ENCODE measurements at places on chromosomes 16 and 17. TPM values are rescaled to one million over a fixed set of nuclear protein-coding genes. Genes with fewer than 3 reads are reported as not detected.
A peak's percentile ranks its signal among the peaks of the same experiment; 100 is the strongest.

DNA sequence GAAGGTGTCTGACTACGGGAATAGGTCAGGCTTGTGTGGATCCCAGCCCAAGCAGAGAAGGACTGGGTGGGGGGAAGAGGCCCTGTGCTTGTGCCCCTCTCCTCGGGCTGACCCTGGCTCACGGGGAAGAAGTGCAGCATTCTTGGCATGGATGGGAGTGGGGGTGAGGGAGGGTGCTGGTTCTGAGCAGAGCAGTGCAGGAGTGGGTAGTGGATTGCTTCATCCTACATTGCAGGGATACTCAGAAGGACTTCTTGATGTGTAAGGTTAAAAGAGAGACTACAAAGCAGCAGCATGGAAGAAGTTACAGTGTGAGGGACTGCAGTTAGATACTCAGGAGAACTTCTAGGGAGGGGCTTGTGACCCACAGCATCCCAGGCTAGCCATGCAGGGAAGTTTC, 2.1 kb downstream of the ARHGAP23 start:
- DNase-seq = no peak

- DNase-seq = no peak
These were observed 12.7 kb downstream of the SCN4A start for GRCh38 chr17:63960006-63960405.

MYH3 gene
- 8.1 TPM for total RNA-seq

DOK4 gene
- 33.1 TPM for total RNA-seq

GRCh38 chr17:28189667-28190066, 129.3 kb upstream of the TMEM97 start:
- no peak for DNase-seq

GRCh38 chr17:55282379-55282702, 17.6 kb downstream of the HLF start:
- DNase-seq = no peak

VMP1 gene
- 205 TPM for total RNA-seq

- no peak for DNase-seq
These were observed 198.0 kb upstream of the MPHOSPH6 start for GRCh38 chr16:82368041-82368440.

KRT31 gene
- total RNA-seq = not detected

SPIRE2 gene
- total RNA-seq = not detected

XAF1 gene
- 25.2 TPM for total RNA-seq

DNA sequence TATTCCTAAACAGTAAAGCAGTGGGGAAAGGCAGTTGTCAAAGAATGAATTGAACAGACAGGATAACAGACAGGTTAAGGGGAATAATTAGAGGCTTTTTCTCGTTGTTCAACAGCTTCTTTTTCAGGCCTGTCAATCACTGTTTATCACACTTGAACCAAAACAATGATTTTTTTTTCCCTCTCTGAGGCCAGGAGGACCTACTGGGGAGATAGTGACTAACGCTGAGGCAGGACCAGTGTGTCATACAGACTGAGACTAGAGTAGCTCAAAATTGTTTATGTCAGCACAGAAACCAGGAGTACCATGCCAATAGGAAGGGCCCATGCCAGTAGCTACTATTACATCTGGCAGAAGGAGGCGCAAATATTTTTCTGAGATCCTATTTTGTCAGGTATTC, 41.3 kb upstream of the NLK start:
- no peak for DNase-seq

GRCh38 chr17:50728112-50728429, 8.7 kb downstream of the LUC7L3 start:
- DNase-seq = no peak

BAIAP3 gene
- 2.1 TPM for total RNA-seq

LITAFD gene
- total RNA-seq = not detected

ADORA2B gene
- not detected for total RNA-seq

- no peak for DNase-seq
These were observed 11.4 kb upstream of the MC1R start for GRCh38 chr16:89907055-89907814.

DNA sequence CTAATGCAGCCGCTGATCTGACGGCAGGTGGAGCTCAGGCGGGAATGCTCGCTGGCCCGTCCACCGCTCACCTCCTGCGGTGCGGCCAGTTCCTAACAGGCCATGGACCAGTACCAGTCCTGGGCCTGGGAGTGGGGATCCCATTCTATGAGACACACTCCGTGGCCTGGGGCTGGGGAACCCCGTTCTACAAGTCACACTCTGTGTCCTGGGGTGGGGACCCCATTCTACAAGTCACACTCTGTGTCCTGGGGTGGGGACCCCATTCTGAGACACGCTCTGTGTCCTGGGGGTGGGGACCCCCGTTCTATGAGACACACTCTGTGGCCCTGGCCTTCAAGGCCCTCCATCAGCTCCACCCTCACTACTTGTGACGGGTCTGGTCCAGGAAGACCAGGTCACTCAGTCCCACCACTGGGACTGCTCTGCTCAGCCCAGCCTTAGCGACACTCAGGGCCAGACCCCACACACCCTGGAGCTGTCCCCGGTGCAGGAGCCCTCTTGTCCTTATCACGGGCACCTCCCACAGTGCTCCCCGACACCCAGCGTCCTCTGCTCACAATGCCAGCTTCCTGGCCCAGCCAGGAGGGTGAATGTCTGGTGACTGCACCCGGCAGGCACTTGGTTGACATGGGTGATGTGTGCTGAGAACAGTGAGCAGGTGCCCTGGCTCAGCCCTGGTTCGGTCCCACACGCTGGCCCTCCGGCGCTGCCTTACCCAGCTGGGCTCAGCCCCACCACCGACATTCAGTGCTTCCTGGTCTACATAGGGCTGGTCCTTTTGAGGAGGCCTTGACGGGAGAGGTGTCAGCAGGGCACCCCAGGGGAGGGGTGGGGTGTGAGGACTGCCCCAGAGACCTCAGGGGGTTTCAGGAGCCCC, 89.1 kb downstream of the TBC1D16 start:
- DNase-seq = no peak

- DNase-seq = peak; percentile 55
These were observed 11.8 kb downstream of the CSF3 start for GRCh38 chr17:40026816-40027613.

GRCh38 chr17:57899822-57900221, 50.0 kb upstream of the MRPS23 start:
- DNase-seq = no peak

DNA sequence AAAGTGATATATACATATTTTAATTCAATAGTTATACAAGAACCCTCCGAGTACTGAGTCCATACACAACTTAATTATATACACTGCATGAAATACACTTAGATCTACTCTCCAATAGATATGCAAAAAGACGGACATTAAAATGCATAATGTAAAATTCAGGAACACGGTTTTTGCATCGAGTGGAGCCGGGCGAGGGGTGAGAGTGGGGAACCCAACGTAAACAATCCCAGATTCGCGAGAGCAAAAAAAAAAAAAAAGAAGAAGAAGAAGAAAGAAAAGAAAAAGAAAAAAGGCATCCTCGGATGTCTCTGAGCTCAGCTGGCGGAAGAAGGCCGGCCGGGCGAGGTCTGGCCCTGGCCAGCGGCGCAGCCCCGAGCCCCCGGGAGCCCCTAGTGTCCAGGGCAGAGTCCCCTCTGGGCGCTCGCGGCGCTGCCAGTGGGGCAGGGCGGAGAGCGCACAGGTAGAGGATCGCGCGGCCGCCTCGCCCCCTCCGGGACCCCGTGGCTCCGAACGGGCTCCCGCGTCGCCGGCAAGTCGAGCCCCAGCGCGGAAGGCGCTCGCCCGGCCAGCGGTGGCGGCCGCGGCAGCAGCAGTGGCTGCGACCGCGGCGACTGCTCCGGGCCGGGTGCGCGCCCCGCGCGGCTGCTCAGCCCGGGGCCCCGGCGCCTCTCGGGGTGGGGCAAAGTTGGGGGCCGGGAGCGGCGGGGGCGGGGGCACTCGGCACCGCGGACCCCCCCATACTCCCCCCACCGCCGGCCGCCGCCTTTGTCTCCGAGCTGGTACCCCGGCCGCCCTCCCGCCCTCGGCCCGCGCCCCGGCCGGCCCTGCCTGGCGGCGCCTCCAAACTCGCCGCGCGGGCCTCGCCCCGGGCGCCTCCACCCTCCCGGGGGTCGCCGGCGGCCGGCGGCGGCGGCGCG, 9.6 kb upstream of the ZFHX3 start:
- no peak for DNase-seq

DNA sequence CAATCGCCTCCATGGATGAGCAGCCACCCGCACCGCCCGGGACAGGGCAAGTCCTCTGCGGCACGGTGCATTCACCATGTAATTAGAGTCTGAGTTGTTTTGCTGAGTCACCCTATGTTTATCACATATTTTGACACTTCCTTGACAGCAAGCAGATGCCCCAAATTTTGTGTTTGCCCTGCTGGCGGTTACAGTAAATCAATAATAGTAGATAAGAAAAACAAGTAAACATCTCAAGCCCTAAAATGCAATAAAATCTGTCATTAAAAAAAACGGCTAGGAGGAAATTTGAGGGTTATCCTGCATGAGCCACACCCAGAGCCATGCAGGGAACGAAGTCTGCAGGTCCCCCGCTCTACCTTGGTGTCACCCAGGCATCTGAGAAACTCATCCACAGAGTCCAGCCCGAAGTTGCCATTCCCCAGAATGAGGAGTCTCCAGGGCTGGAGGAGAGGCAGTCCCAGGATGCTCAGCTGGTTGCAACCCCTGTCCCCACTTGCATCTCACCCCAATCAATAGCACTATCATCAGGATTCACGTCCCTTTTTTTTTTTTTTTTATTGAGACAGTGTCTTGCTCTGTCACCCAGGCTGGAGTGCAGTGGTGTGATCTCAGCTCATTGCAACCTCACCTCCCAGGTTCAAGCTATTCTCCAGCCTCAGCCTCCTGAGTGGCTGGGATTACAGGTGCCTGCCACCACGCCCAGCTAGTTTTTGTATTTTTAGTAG, 16.5 kb upstream of the ST6GALNAC1 start:
- no peak for DNase-seq

DRC3 gene
- total RNA-seq = 6.9 TPM

DNA sequence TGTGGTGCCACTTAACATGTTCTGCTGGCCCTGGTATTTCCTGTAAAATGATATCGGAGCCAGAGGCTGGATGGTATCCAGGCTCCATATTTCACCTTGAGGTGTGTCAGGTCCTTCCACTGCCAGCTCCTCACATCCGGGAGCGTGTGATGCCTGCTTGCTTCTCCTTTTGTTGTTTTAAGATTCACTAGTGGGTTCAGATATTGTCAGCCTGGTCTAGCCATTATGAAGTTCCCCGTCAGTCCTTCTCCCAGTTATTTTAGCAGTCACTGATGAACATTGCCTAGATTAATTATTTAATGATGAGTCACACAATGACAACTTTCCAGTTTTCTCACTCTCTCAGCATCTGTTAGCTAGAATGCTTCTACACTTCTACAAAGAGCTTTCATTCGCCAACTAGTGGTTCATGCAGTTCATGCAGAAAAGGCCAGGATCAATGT, 11.3 kb downstream of the DNAAF1 start:
- no peak for DNase-seq

GRCh38 chr17:28734712-28735241, 6.2 kb downstream of the NEK8 start:
- DNase-seq = no peak

- DNase-seq = no peak
These were observed 4.0 kb downstream of the ALDH3A2 start for GRCh38 chr17:19652595-19652994.

DNA sequence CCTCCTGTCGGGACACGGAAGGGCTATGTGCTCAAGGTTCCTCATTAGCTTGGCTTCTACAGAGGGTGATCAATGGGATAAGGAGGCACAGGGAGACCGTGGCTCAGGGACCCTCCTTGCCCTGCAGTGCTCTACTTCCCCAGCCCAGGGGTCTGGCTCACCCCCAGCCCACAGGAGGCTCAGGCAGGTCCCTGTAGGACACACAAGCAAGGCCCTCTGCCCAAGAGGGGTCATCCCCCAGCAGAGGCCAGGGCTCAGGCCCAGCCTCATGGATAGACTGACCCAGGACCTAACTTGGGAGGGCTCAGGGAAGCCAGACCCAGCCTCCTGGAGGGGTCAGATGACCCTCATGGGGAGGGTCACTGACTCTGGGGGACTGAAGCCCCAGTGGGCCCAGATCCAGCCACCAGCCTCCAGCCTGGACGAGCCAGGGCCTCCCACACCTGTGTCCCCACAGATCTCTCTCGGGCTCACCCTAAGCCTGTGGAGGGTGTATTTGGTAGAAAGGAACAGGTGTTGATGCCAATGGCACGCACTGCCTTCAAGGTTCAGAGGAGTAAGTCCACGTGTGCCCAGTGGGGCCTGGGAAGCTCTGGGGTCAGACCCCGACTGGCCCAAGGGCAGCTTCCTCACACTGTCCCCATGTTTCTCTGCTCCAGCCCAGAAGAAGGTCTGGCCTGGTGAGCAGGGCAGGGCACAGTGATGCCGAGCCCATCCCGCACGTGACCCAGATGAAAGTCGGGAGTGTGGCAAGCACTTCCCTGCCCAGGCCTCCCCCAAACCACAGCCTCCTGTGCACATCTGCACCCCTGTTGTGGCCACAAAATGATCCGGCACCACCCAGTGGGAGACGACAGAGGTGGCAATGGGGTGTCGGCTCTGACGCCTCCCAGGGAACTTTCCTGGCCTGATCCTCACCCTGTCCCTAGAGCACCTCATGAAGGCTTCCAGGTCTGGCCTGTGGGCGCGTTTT, 10.9 kb upstream of the KRTAP17-1 start:
- no peak for DNase-seq

- no peak for DNase-seq
These were observed 42.7 kb upstream of the SMPD3 start for GRCh38 chr16:68490829-68491575.

- no peak for DNase-seq
These were observed 2.4 kb upstream of the TBX21 start for GRCh38 chr17:47730681-47731080.

GRCh38 chr17:55348749-55349354, 72.8 kb downstream of the MMD start:
- DNase-seq = peak; percentile 38

DNA sequence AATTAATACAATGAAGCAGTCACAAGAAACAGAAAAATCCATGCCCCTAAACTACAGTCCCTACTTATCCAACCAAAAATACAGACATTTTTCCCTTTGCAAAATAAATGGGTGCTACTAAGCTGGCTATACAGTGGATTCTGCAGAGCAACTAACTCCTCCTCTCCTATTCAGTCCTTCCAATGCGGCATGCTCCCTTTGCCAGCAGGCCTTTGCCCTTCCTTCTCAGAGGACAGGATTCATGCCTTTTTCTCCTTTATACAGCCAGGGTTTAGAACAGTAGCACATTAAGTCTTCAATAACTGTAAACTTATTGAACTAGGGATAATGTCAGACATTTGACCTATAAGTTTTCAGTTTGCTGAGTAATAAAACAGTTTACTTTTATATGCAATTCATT, 70.2 kb downstream of the SMURF2 start:
- no peak for DNase-seq

All from tibial nerve (tissue), 4 donors.